ENCODE measurements at places on chromosomes 1 and 21.
A peak's percentile ranks its signal among the peaks of the same experiment; 100 is the strongest.

DNA sequence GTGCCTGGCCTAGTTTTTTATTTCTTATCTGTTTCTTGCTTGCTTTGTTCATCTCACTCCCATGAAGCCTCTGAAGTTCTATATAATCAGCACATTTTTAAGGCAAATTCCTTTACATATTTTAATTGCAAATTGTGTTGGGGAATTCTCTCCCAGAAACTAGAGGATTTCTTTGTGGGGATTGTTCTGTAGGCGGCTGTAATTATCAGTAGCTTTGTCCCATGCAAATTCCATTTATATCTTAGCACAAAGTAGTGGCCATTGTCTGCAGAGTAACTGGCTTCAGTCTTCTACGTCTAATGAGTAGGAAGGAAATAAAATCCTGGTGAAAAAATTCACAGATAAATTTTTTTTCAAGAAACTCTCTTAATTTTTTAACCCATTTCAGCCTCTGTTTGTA is 35.7 kb downstream of the CLEC20A start:
- no peak for DNase-seq

DNA sequence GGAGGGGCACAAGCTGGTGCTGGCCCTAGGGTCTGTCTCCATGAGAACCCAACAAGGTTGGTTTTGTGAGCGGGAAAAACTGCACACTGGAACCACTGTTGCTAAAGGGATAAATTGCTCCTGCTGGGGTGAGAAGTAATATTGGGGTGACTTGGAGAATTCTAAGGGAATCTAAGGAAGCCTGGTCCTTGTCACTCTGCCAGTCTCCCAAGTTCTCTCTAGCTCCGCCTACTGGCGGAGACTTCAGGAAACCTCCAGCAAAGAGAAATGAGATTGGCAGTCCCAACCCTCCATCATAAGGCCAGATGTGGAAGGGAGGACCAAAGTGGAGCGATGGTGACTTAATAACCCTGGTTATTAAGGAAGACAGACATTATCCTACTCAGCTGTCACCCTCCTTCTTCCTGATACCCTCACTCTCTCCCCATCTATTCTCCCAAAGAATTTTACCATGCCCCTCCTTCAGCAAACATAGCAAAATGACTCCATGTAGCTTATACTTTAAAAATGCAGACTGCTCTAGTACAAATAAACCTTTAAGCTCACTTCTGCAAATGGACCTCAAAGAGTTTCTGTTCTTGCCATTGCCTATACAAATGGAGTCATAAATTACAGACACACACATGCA is 2.7 kb downstream of the LCE1F start:
- DNase-seq = no peak

DNA sequence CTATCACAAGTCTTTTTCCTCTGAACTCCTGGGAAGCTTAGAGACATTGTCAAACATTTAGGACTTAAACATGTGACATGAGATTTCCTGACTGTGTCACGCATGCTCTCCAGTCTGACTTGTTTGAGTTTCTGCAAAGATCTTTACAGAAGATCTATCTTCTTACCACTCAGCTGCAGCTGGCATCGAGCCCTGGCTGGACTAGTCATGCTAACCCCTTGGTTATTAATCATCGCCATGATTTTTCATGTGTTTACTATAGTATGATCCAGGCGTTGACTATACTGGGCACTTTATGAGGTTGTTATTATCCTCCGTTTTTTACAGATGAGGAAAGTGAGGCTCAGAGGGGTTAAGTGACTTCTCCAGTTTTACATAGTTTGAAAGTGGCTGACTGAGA is 18.1 kb upstream of the IRF2BP2 start:
- DNase-seq = no peak

DNA sequence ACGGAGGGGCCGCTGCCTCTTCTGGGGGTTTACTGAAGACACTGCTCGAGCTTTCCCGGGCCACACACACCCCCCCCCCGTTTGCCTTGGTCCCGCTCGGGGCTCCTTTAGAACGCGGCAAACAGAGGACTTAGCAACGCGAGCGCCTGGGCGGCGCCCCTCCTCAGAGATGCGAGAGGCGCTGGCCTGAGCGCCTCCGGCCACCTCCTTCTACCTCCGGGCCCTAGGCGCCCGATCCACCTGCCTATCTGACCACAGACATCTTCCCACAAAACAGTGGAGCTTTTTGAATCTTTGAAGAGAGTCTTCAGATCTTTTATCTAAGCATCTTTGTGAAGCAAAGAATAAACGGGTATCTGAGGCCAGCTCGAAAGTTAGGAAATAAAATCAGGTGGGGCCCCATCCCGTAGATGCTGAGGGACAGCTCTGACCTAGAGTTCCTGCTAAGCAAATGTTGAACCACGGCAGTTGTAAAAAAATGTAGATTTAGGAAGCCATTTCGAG is 436 bp upstream of the TTLL7 start:
- DNase-seq = peak; percentile 45

DNA sequence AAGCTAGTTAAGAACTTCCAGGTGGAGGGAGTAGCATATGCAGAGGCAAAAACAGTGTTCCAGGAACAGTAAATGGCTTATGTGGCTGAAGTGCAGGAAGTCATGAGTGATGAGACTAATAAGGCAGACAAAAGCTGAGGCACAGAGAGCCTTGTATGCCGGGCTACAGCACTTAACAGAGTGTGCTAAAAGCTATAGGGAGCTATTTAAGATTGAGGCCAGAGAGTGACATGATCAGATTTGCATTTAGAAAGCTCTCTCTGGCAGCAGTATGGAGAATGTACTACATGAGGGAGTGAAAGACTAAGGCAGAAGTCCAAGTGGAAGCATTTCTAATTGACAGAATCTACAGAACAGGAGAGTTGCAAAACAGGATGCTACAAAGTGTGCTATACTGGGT is 38.6 kb downstream of the WASF2 start:
- DNase-seq = no peak

- DNase-seq = no peak
Observed at GRCh38 chr1:65896721-65897120, 104.0 kb downstream of the PDE4B start.

DNA sequence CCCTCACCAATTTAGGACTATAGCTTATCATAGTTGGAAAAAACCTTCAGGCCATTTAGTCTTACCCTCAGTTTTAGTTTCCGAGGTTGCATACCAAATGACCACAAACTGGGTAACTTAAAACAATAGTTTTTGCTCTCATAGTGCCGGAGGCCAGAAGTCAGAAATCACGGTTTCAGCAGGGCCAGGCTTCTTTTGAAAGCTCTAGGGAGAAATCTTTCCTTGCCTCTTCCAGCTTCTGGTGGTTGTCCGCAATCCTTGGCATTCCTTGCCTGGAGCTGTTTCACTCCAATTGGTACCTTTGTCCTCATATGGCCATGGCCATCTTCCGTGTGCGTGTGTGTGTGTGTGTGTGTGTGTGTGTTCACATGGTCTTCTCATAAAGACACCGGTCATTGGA is 12.4 kb upstream of the PLXNA2 start:
- DNase-seq = no peak

- no peak for DNase-seq
Observed at GRCh38 chr1:114319418-114319817, 165.7 kb upstream of the SYT6 start.

DNA sequence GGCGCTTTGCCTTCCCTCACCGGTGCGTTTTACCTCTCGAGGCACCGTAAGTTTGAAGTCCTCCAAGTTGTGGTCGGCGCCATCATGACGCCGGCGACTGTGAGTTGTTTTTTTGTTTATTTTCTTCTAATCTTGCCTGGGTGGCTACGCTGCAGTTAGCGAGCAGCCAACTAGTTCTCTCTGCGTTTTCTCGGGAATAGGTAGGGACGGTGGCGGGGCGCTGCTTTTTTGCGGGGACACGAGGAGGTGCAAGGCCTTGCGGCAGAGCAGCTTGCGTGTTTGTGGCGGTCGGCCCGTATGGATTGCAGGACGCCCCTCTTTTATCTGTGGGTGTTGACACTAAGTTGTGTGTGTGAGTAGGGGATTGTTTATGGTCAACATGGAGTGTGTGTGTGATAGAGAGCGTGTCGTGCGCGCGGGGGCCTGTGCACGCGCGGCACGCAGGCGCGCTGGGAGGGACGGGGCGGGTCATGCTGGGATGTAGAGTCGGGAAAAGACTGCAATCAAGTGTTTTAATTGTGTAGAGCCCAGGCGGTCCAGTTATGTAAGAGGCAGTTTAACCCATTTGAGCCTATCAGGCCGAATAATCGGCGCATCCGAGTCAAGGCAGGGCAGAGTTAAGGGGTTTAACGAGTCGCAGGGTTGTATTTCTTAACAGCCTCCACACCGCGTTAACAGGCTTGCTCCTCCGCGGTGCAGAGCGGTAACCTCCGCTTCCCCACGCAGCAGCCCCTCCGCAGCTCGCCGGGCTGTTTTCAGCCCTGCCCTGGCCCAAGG is 1.2 kb upstream of the NEGR1 start:
- DNase-seq = no peak

- no peak for DNase-seq
Observed at GRCh38 chr21:32135401-32136363, 143.2 kb downstream of the MIS18A start.

DNA sequence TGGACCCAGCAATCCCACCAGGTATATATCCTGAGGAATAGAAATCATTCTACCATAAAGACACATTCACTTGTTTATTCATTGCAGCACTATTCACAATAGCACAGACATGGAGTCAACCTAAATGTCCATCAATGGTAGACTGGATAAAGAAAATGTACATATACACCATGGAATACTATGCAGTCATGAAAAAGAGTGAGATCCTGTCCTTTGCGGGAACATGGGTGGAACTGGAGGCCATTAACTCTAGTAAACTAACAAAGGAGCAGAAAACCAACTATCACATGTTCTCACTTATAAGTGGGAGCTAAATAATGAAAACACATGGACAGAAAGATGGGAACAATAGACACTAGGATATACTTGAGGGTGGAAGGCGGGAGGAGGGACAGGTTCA is 36.1 kb upstream of the PRKACB start:
- no peak for DNase-seq

DNA sequence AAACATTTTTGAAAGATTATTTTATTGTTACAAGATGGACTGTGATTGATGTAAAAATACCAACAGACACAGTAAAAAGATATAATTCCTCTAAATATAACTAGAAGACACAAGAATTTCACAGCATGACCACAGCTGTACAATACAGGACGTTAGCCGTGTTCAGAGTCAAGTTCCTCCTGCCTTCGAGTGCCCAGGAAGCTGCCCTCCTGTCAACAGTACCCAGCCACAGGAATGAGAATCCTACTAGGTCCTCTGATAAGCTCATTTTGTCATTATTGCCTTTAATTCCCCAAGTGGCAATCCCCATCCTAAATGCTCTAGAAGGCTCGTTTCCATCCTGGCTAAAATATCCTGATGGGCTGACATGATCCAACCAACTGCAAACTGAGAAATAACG is 16.4 kb upstream of the CAPN2 start:
- DNase-seq = no peak

DNA sequence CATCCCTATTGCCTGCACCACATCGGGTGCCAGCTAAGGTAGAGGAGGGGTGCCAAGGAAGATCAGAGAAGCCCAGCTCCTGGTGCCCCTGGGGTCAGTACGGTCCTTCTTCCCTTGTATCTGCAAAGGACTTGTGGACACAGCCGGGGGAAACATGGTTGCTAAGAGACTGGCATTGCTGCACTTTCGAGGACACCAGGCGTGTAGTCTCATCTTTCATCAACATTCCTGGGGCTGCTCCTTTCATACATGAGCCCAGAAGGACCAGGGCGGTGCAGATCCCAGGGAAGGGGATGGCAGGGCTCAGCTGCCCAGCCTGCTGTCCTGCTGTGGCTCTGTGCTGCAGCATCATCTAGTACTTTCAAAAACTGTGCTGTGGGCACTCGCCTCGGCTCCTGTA is 61.0 kb downstream of the RUNX1 start:
- DNase-seq = no peak

DNA sequence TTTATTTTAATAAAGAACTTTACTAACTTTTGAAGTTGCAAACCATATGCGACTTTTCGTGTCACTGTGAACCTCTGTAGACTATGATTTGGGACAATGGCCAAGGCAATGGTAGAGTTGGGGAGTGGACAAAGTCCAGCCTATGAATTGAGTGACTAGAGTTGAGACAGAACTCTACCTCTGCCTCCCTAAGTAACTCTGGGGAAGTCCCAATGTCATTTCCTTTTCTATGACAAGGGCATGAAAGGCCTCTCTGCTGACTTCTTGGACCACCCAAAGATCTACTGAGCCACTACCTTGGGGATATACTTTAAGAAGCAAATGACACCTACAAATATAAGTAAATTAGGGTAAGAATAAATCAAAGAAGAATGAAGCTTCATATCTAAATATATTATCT is 19.3 kb downstream of the BEND5 start:
- no peak for DNase-seq

DNA sequence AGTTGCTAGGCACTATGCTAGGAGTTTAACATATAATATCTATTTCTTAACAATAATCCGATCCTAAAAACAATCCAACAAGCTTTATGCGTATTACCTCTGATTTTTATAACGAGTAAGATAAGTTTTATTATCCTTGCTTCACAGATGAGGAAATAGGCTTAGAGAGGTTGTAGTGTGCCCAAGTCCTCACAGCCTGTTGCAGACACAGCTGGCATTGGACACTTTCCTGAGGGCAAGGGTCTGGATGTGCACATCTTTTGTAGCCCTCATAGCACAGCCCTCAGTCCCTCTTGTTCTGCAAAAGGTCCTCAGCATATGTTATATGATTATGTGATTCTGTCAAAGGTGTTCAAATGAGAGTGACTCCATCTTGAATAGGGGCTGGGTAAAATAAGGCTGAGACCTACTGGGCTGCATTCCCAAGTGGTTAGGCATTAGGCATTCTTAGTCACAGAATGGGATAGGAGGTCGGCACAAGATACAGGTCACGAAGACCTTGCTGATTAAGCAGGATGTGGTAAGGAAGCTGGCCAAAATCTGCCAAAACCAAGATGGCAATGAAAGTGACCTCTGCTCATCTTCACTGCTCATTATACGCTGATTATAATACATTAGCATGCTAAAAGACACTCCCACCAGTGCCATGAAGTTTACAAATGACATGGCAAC is 75.7 kb upstream of the F3 start:
- DNase-seq = no peak

GRCh38 chr1:117013309-117013858 is 11.8 kb downstream of the CD101 start:
- no peak for DNase-seq

- no peak for DNase-seq
Observed at GRCh38 chr1:57327946-57328345, 95.9 kb downstream of the DAB1 start.

DNA sequence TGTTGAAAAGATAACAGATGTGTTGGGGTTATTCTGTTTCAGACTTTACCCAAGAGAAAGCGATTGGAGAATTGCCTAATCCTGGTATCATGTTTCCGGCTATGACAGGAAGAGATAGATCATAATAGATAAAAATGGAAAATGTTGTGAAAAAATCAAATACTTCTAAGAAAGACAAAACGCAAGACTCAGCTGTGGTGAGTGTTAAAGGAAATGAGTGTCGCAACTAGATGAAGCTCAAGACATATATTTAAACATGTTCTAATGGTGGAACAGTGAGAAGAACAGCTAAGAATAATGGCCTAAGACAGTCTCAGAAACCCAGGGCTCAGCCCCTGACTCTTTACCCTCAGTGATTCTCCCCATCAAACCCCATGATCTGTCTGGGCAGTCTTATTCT is 426.7 kb upstream of the RUNX1 start:
- DNase-seq = peak; percentile 68
